ENCODE measurements at places on chromosomes 12 and 14.

- no peak for DNase-seq
Observed at GRCh38 chr14:71324767-71325272, 417.6 kb downstream of the PCNX1 start.

GRCh38 chr14:75025876-75026275 is 23.2 kb downstream of the EIF2B2 start:
- no peak for DNase-seq

GRCh38 chr14:31926123-31926522 is 151.0 kb upstream of the ARHGAP5 start:
- no peak for DNase-seq

DNA sequence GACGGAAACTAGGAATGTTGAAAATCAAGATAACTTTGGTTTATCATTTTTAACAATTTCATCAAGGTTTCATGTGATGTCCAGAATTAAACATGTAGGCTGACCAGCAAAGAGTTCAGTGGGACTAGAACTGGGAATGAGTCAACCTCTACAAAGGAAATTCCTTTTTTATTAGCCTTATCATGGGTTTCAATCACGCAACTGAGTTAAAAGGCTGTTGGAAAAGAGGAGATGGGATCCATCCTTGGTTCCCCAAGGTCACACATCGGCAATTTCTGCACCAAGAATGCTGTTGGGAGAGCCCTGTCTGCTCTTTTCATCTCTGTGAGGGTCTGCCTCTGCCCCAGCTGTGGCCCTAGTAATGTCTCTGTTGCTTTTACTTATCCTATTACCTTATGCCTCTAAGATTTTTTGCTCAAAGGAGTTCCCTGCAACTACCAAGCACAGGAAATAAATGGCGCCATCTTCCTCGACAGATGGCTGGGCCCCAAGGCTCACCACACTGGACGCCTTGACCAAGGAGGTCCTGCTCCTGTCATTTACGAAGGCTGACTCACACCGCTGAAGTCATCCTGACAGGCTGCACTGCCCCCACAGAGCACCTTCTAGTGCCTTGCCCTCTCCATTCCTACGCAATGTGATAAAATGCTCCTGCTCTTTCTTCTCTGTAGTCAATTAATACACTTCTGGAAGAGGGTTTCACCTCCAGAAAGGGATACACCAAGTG is 367.4 kb downstream of the GXYLT1 start:
- DNase-seq = no peak

GRCh38 chr14:36021030-36021422 is 155.5 kb downstream of the PTCSC3 start:
- no peak for DNase-seq

DNA sequence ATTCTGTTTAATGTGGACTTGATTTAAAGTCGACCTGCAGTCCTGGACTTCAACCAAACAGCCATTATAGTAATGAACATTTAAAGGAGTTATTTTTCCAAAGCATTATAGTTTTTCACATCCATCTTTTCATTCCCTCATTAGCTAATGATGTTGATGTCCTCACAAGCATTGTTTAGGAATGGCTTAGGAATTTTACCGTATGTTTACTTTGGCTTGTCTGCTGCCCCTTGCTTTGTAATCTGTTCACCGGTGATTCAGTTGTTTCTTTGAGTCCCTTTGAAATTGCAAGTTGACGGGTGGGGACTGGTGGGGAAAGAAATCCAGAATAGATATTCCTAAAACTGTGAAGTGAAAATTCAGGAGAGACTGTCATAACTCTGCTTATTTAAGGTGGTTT is 25.4 kb downstream of the PRKCH start:
- no peak for DNase-seq

- DNase-seq = peak; percentile 21
Observed at GRCh38 chr14:31208546-31209424, 1.2 kb upstream of the HECTD1 start.

DNA sequence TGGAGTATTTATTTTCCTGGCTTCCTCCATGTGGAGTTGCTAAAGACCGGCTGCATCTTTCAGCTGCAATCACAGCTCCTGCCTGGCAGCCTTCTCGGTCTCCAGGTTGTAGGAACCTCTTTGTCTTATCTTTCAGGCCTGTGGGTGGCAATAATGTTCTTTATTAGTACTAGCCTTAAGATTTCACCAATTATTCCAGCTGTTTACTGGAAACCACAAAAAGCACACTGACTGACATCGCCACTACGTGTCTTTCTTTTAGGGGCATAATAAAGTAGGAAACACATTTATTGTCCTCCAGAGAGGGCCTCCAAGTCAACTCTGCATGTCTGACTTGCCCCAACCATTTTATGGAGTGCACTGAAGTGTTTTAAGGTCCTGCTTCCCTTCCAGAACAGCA is 1116.5 kb upstream of the TMEM132C start:
- DNase-seq = no peak

DNA sequence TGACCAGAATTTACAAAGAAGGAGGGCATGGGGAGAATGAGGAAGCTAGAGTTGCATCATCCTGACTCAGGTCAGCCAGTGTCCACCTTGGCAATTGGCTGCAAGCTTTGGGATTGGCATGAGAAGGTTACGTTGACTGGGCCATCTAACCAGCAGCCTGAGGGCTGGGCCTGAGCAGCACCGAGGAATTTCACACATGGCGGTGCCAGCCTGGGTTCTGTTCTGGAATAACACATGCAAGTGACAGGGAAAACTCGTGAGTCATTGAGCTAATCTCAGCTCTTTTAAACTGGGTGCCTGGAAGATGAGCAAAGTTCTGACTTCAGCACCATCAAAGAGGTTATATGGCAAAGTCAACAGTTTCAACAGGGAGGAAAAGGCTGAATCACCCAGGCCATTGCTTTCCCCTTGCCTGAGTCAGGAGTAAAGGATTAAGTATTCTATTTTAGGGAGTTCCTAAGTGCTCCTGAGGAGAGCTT is 543.2 kb upstream of the TBX3 start:
- no peak for DNase-seq

- DNase-seq = no peak
Observed at GRCh38 chr14:32494609-32495434, 165.7 kb downstream of the AKAP6 start.
